LHCN-M2 (cell line): ENCODE measurements at places on chromosomes 7 and 10. TPM values are rescaled to one million over a fixed set of nuclear protein-coding genes. Genes with fewer than 3 reads are reported as not detected.
A peak's percentile ranks its signal among the peaks of the same experiment; 100 is the strongest.

Gene CDHR3
- 1.2 and 2.3 TPM in 2 replicates for total RNA-seq

DNA sequence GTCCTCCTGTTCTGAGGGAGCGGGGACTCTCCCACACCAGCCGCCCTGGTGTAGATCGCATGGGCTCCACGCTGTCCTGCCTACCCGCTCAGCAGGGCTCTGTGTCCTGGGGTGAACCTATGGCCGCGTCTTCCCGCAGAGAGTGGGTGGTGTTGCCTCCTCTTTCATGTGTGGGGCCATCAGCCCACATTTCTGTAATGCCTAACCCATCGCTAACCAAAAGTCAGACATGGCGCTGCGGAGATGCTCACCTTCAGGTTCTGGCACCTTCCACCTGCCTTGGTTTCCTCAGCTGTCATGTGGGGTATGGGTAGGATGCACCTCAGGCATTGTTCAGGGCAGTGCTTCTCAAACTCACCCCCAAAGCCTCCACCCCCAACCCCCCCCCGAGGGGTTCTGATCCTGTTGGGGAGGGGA, 50.5 kb upstream of the CAMK2B start:
- DNase-seq = no peak

- DNase-seq = peak; percentile 55
These were observed 24.6 kb upstream of the ITGA8 start for GRCh38 chr10:15744217-15744865.

DNA sequence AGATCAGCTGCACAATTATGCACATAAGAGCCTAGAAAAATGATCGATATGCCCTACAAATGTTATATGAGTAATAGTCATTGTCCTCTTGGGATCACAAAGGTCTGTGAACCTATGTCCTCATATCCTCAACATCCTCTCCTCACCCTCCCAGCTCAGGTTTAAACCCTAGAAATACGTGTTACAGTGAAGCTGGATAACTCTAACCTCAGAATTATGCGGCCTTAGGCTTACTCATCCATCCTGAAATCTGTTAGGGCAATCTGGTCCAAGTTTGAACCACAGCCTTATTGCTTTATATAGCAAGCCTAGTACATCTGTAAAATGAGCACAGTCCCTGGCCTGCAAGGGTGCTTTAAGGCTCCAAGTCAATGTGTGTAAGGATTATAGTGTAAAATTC, 84.2 kb upstream of the FRMD4A start:
- peak; percentile 97 for DNase-seq

Gene FIGNL1
- 59.4 and 62.5 TPM in 2 replicates for total RNA-seq

Gene PRSS2
- total RNA-seq = not detected in 2 replicates

Gene NYAP1
- 0.13 and 0.23 TPM in 2 replicates for total RNA-seq

- DNase-seq = no peak
These were observed 405.2 kb upstream of the NPVF start for GRCh38 chr7:25633426-25634036.

DNA sequence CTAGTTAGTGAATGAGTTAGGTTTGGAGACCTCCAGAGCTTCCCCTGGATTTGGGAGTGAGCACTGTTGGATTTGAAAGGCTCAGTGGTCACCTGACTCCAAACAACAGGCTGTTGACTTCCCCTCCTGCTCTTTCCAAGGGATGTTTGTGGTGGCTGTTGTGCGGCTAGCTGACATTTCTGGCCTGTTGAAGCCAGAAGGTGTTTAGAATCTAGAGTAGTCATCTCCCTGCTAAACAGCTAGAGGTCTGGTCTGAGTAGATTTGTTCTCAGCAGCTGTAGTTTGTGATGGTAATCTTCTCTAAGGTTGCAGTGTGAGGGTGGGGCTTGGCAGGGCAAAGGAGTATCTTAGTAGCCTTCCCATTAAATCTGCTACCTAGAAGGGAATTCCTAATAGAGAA, 30.1 kb downstream of the BPGM start:
- no peak for DNase-seq
